Activated T-cell treated with anti-CD3 and anti-CD28 coated beads, Interleukin-2, amount 50 U/mL, for 24 hours (primary cell): ENCODE measurements at places on chromosomes 16 and 17.
A peak's percentile ranks its signal among the peaks of the same experiment; 100 is the strongest.

DNA sequence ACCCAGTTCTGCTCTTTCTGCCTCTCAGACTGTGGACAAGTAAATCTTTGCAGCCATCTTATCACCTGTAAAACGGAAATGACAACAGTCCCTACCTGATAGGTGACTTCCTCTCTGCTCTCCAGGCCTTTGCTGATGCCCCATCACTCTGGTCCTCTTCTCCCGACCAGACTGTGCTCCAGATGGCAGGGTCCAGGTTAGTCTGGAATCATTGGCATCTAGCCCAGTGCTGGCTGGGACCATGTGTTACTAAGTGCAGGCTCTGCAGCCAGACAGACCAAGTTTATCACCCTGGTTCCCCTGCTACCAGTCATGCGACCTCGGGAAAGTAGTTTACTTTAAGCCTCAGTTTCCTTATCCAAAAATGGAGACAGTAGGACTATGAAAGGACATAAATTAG is 1.8 kb upstream of the NUBP1 start:
- H3K27ac ChIP-seq = no peak overlapping the region
- H3K4me1 ChIP-seq = peaks cover 62% of the 10 kb centered on the region
- H3K36me3 ChIP-seq = peaks cover 21% of the 10 kb centered on the region
- no peak for DNase-seq
- no peak overlapping the region for H3K4me3 ChIP-seq

GRCh38 chr16:228151-228851 is 948 bp downstream of the LUC7L start:
- H3K4me1 ChIP-seq = peaks cover 33% of the 10 kb centered on the region
- H3K36me3 ChIP-seq = peaks cover 51% of the 10 kb centered on the region
- peak overlapping the region; percentile 97 for H3K27ac ChIP-seq
- DNase-seq = no peak
- no peaks in the 10 kb centered on the region for H3K27me3 ChIP-seq

- H3K27me3 ChIP-seq = no peaks in the 10 kb centered on the region
- H3K4me1 ChIP-seq = no peaks in the 10 kb centered on the region
- no peaks in the 10 kb centered on the region for H3K36me3 ChIP-seq
- DNase-seq = no peak
These were observed 270.6 kb upstream of the PMFBP1 start for GRCh38 chr16:72442385-72443158.

DNA sequence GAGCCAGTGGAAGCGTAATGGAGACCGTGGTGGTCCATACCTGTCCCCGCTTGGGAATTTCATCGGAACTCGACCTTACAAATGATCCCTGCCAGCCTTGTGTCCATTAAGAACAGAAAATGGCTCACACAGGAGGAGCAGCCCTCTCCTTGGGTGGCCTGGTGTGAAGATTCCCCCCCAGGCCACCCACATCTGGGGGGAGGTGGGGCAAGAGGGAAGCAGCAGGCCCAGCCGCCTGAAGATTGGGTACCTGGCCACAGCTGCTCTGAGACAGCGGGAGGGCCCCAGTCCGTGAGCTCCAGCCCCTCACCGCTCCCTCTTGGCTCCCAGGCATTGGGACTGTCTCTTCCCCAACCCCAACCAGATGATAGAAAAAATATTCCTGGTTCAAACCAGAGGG is 277.8 kb upstream of the FOXF1 start:
- no peaks in the 10 kb centered on the region for H3K4me1 ChIP-seq
- H3K36me3 ChIP-seq = no peaks in the 10 kb centered on the region
- no peak overlapping the region for H3K4me3 ChIP-seq
- DNase-seq = no peak
- no peak overlapping the region for H3K27ac ChIP-seq
